Jurkat, Clone E6-1 (cell line): ENCODE measurements at places on chromosomes 3 and 15.
A peak's percentile ranks its signal among the peaks of the same experiment; 100 is the strongest.

DNA sequence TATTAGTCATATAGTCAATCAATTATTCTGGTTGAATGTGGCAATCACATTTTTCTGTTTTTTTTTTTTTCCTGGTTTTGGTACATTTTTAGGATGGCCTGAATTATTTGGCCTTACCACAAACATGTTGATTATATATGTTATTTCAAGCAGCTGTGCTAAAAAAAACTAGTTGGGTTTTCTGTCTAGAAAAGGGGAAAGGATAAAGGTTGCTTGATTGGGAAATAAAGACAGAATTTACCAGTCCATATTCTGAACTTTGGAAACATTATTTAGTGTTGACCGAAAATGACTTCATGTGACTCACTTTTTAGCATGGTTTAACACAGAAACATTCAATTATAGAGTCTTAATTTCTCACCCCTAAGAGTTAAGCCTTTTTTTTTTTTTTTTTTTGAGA is 8.1 kb downstream of the MORF4L1 start:
- DNase-seq: no peak

DNA sequence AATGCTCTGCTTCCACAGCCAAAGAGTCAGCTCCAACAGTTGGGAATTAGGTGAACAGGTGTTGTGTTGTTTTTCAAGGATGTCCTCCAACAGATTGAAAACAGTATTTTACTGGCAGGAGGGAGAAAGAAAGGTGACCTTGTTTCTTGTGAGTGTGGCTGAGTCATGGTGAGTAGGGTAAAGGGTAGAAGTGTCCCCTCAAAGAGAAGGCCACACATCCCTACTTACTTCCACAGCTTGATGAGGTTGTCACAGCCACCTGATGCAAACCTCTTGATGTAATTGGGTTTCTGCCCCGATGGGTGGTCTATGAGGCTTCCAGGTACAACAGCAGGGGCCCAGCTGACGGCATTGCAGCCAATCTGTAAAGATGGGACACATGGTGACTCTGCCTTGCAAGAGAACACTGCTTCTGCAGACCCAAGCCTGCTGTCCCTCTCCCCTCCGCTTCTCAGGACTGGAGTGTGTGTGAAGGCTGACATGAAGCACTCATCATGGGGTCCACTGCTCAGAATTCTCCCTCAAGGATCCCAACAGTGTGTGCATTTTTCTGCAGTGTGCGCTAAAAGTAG is 12.7 kb upstream of the GHRL start:
- no peak for DNase-seq

- DNase-seq: no peak
These were observed 3.2 kb downstream of the SEMA6D start for GRCh38 chr15:47720555-47720954.

DNA sequence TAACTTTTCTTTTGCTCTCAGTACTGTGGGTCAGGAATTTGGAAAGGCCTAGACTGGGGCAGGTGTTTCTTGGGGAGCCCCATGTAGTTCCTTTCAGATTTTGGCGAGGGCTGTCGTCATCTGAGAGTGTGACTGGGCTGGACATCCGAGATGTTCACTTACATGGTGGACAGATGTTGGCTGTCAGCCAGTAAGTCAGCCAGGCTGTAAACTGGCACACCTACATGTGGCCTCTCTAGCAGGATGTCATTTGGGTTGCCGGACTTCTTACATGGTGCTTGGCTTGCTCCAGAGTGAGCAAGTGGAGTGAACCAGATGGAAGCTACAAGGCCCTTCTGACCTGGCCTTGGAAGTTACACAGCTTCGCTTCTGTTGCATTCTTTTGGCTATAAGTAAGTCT is 20.7 kb downstream of the TATDN2 start:
- DNase-seq: no peak

GRCh38 chr3:135133905-135134683 is 339.0 kb downstream of the EPHB1 start:
- DNase-seq: no peak

DNA sequence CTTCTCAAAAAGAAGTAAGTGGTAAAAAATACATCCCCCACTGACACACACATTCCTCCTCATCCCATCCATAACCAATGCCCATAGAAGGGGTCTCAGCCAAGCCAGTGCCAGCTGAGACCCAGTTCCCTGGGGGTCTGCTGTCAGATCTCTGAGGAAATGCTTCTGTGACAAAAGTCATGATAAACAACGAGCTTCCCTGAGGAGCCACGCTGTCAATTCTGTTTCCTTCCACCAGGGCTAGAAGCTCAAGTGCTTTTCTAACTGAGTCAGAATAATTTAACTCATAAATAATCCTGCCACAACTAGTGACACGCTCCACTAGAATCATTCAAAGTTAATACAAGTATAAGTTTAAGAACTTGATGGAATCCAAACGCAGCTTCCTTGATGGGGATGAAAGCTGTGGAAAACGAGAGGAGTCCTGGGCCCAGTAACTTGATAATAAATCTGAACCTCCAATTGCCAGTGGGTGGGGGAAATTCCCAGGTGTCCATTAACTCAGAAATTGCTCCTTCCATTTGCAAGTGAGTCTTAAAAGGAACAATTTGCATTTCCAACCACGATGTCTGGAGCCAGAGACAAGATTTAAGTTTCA is 348.7 kb upstream of the LMCD1 start:
- no peak for DNase-seq

DNA sequence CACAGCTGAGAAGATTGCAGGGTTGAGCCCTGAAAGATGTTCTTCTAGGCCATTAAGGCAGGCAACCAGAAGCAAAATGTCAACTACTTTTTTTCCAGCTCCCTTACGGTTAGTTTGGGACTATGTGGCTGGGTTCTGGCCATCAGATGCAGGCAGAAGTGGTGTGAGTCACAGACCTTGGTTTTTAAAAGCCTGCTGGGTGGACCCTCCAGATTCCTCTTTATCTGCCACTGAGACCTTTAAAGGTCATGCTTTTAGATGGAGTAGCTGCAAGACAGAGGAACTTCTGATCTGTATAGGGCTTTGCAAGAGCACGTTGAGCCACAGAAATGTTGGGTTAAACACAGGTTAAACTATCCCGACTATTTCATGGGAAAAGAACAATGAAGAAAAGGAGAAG is 102.9 kb downstream of the CHST2 start:
- DNase-seq: no peak

DNA sequence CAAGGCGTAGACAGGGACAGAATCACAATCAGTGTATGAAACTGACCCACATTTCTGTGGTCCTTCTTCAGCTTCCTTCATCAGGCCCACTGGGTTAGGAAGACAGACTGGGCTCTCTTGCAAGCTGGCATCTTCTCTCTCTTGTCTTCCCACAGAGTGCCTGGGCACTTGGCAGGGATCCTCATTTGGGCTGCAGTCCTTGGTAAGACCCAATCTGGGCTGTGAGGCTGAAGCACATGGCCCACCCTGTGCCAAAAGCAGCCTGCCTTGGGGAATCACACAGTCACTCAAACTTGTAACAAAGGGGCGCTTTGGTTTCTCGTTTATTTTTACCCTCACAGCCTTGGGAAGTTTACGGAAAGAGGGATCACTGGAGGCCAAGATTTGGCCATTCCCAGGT is 8.2 kb upstream of the EPHB3 start:
- DNase-seq: no peak

DNA sequence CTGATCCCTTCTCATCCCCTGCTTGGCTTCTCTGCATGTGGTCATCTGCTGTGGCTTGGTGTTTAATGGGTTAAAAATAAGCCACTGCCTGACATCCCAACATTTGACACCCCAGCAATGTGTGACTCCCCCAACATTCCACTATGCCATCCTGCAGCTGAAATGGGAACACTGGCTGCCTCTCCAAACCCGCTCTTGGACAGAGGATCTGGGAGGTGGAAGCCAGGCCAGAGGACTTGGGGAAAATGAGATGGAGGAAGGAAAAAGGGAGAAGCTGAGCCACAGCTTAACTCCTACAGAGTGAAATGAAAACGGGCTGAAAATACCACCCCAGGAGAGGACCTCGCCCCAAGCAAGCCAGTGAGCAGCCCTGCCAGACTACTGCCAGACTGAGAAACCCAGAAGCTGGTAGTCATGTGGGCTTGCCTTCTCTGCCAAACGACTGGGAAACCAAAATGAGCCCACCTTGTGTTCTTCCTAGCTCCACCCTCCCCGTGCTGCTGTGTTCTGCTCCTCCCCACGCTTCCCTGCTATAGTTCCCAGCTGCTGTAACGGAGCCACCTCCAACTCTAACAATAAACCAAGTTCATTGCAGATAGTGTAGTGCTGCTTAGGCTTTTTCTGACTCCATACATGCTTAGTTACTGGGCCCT is 13.7 kb downstream of the MAP1A start:
- no peak for DNase-seq

- DNase-seq: peak; percentile 46
These were observed 5.5 kb upstream of the RNF111 start for GRCh38 chr15:58981808-58982475.

DNA sequence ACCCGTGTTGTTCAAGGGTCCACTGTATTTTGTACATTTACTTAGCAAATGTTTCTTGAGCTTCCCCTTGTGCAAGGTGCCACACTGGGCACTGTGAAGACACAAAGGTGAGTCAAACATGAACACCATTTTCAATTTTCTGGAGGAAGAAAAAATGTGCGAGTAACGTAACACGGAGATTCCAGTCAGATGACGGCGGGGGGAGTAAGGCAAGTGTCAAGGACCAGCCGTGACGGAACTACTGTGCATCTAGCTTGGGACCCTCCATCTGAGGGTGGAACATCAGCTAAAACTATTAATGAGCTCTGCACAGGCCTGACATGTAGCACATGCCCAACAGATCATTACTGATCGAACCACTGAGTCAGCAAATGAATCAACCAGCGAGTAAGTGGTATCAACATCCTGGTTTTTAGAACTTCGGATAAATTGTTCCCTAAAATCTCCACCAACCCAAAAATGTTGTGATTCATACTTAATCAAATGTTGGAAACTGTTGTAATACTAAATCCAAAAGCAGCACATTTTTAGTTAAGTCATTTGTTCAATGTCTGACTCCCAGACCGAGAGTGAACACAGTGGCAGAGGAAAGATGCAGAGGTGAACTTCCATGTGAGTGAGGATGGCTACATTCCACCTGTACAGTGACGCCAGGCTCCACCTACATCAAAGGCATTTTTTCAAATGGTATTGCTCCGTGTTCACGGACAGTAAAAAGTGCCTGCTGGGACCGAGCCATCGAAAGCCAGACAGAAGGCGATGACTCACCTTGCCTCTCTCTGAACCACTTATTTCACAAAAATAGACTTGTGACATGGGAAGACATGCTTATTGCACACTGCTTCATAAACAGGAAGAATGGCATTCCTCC is 172.2 kb downstream of the ATP10A start:
- no peak for DNase-seq

DNA sequence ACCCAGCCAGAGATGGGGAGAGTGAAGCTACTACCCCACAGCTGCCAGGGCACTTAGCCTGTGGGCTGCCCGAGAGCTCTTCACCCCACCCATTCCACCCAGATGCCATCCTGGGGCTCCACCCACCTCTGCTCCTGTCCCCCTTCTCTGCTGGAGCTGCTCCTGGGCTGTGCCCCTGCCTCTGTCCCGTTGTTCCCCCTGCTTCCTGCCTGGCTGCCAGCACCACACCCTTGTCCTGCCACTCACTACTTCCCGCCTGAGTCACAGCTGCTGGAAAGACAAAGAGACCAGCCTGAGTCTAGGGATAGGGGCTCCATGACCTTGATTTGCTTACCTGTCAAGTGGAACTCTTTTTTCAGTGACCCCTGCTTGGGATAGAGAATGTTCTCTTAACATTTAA is 12.4 kb downstream of the GNAI2 start:
- DNase-seq: no peak

GRCh38 chr15:93846148-93846547 is 385.2 kb upstream of the MCTP2 start:
- no peak for DNase-seq

- no peak for DNase-seq
These were observed at the start of gene HHLA2 for GRCh38 chr3:108296239-108296638. HHLA2 (plus strand) TSS chr3:108296548; CDS start chr3:108351814, 55,266 bp downstream.

GRCh38 chr3:64355401-64355807 is 130.1 kb upstream of the PRICKLE2 start:
- DNase-seq: peak; percentile 12

DNA sequence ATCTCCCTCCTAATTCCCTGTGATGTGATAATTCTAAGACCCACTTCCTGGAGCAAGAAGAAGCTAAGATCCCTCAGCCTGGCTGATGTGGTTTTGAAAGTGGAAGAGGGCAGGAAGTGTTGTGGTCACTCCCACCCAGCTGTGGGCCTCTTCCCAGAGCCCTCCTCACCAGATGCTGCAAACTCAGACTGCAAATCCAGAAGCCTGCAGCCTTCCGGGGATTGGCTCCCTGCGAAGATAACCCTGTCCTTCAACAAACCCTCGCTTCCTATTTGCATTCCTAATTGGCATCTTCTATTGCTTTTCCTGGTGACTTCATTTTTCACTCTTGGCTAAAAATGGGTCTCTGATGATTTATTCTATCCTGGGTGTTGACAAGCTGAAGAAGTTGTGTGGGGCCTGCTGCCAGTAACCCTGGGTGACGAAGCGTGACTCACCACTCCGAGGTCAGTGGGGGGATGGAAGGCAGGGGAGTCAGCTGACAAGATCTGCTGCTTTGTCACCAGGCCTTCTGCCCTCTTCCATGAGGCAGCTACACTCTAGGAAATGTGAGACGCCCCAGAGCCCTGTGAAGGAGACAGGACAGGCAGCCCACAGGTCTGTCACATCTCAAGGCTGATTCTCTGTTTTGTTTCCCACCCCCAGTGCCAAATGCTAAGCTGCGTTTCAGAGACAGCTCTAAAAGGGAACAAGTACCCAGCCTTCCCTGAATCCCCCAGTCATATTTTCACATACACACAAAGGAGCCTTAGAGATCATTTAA is 99.7 kb upstream of the LIPC start:
- DNase-seq: peak; percentile 89

GRCh38 chr3:148879256-148879655 is 14.2 kb downstream of the CPA3 start:
- no peak for DNase-seq

DNA sequence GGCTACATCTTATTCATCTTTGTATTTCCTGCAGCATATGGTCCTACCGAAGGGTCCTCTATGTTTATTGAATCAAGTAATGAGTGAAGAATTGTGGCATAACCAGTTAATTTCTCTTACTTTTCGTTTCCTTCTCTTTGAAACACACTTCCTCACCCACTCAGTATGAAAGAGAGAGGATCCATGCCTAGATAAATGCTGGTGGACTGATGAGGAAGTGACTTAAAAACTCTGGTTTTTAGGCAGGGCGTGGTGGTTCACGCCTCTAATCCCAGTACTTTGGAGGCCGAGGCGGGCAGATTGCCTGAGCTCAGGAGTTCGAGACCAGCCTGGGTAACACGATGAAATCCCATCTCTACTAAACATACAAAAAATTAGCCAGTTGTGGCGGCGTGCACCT is 2.2 kb upstream of the MB21D2 start:
- DNase-seq: no peak

GRCh38 chr3:187966096-187966495 is 187.9 kb upstream of the LPP start:
- no peak for DNase-seq
